ENCODE measurements at places on chromosomes 1 and 21.

GRCh38 chr1:22457345-22457744 is 5.7 kb downstream of the ZBTB40 start:
- no peak for DNase-seq

DNA sequence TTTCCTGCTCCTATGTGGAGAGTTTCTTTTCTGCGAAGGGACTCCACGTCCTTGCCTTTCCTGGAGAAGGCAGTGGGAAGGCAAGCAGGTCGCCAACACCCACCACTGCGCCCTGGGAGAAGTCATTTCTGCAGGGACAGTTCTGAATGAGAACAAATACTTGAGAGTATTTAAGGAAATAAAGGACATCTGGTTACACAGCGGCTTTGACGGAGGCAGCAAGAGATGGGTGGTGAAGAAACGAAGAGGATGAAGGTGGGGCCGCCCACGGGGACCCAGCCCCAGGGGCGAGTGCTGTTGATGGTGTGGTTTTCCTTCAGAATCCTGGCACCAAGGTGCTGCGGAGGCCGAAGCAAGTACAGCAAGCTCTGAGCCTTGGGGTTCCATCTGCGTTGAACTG is 75.5 kb downstream of the PSMG1 start:
- no peak for DNase-seq

GRCh38 chr1:173431304-173432045 is 45.7 kb upstream of the PRDX6 start:
- DNase-seq, result peak; percentile 88

DNA sequence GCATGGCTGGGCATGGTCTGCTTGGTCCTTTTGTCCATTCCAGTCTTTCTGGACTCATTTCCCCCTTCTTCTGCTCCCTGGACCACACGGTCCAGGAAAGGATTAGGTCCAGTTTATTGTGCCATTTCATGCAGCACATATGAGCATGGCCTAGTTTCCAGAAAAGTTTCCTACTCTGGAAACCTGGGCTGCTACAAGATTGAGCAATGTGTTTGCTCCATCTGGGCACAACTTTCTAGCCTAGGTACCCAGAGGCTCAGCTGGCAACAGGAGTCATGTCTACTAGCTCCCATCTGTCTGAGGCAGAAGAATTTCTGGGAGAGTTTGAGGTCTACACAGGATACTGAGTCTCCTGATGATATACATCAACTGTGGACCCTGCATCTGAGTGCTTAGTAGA is 14.8 kb downstream of the FMOD start:
- no peak for DNase-seq

DNA sequence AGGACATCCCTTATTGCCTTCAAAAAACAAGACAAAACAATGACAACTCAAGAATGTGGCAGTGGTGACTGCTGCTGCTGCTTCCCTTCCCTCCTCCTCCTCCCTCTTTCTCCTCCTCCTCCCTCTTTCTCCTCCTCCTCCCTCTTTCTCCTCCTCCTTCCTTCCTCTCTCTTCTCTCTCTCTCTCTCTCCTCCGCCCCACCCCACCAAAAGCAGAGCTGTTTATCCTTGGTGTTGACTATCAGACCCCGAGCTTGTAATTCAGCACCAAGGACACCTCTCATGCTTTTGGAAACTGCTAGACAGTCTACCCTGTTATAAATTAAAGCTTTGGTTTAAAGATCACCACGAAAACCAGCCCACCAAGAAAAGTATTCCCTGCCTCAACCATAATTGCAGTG is 72.4 kb upstream of the IFNAR2 start:
- no peak for DNase-seq

GRCh38 chr1:119747451-119747850 is 21.3 kb downstream of the HMGCS2 start:
- no peak for DNase-seq

DNA sequence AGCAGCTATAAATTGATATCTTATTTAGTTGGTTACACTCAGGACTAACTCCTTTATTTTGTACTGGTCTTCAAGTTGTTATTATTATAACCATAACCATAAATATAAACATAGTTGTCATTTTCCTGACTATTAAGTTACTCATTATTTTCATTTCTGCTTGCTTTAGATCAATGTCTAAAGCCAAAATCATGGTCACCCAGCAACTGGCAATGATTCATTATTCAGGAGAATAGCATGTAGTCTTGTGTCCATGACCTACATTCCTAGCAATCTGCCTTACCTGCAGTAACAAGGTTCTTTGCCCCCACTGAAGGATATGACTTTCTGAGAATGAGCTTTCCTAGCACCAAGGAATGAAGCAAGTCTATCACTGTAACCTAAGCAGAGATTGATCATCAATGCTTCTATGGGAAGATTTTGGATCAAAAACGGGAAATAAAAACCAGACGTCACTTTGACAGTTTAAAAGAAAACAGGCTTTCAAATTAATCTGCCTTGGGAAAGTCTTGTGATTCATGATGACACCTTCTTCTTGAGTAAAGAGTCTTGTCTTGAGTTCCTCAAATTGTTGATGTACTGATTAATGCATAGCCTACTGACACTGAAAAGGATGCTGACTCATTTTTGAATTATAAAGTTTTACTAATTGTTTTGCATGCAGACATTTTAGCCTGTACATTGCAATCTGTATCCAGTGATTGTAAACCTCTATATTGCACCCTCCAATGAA is 203.3 kb upstream of the IVNS1ABP start:
- no peak for DNase-seq

DNA sequence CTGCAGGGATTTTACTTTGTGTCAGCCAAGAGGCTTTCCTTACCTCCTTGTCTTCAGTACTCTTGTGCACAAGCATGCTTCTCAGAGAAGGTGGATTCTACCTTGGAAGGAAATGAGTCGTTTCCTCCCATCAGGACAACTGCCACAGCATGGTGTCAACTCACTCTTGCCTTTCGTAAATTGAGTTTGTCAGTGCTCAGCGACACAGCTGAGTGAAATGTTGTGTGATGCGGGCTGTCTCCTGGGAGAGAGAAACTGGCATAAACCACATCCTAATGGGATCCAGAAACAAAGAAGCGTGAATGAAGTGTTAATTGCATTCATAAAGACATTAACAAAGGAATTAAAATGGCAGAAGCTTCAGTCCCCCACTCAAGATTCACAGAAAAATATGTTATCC is 51.5 kb upstream of the SLC22A15 start:
- no peak for DNase-seq

- DNase-seq, result peak; percentile 38
Measured at GRCh38 chr1:220528679-220529501, 954 bp downstream of the MARK1 start.

- DNase-seq, result no peak
Measured at GRCh38 chr1:15148004-15148403, 5.5 kb upstream of the TMEM51 start.

- no peak for DNase-seq
Measured at GRCh38 chr1:82160036-82160435, 359.3 kb downstream of the ADGRL2 start.

- DNase-seq, result no peak
Measured at GRCh38 chr1:39214998-39215873, 10.7 kb downstream of the MACF1 start.

DNA sequence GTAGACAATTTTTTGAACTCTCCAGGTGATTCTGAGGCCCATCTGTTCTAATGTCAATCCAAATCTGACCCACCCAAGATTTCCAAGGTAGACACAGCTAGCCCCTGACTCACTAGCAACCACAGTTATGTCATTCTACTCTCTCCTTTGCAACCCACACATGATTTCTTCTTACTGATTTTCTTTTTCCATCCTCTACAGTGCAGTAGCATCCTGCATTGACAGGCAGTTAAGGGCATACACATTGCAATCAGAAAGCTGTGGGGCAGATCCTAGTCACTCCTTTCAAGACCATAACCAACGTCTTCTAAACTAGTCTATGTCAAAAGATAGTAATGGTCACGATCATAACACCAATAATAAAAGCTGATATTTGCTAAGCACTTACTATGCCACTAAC is 54.2 kb downstream of the JAK1 start:
- no peak for DNase-seq

DNA sequence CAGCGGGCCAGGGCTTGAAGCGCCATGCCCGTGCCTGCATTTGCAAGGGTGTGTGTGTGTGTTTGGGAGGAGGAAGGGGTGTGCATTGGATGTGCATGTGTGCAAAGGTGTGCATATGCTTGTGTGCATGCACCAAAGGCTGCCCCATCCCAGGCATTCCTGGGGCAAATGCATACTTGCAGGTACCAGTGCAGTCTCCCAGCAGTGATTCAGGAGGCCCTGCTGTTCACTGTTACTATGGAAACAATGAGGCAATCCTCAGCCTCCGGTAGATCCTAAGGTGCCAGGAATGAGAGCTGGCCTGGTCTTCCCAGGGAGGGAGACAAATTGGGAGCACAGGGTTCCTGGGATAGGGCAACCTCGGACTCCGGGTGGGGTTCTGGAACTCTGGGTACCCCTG is 7.5 kb upstream of the FNDC5 start:
- DNase-seq, result no peak

DNA sequence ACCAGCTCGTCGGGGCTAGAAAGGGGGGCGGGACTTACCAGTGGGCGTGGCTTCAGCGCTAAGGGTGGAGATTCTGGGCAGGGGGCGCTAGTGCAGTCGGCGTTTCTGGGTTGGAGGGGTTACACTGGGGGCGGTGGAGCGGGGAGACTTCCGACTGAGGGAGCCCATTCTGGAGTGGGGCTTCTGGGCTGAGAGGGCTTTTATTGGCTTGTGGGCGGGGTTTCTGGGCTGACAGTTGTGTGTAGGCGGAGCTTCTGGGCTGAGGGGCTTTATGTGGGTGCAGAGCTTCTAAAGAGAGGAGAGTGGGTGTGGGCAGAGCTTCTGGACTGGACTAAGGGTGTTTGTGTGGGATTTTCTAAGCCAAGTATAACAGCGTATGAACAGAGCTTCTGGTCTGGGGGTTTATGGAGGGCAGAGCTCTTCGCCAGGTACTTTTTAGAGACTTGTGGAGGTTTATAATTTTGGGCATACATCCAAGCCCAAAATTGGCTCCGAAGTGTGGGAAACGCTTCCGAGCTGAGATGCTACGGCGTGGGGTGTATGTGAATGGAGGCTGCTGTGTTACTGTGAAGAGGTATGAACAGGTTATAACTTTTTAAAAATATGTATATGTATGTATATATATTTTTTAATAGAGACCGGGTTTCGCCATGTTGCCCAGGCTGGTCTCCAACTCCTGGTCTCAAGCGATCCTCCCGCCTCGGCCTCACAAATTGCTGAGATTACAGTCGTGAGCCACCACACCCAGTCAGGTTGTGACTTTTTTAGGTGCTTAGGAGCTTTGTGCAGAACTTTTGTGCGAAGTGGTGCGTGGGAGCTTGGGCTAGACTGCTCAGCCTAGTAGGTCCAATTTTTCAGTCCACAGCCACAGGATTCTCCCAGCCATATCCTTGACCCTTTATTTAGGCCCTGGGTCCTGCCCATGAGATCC is 825 bp downstream of the TMEM39B start:
- peak; percentile 92 for DNase-seq

DNA sequence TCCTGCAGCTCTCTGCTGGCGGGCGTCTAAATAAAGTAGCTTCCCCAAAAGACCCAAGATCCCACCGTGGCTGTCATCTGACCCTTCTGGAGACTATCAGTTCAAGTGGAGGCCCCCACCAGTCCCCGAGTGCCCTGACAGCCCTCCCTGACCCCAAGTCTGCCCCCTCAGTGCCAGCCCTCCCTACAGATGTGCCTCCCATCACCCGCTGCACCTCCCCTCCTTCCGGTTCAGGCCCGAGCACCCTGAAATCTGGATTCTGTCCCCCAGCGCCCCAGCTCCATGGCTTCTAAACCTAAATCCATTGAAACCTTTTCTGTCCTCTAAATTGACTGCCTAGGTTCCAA is 595 bp downstream of the IL10RB start:
- DNase-seq, result no peak

DNA sequence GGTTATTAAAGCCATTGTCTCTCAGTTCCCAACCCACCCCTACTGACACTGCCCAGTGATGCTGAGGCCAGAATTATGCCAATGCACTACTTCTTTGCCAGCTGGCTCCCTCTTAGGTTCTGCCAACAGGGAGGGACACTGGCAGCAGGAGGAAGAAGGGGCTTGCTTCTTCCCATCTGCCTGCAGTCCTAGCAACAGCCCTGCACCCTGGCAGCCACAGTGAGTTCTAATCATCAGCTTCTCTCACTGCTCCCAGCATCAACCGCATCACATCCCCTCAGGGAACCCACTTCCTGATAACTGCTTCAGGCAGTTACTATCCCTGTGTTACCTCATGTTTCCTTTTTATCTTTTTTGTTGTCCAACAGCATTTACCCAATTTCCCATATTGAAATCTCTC is 86.2 kb downstream of the UBR4 start:
- DNase-seq, result no peak

DNA sequence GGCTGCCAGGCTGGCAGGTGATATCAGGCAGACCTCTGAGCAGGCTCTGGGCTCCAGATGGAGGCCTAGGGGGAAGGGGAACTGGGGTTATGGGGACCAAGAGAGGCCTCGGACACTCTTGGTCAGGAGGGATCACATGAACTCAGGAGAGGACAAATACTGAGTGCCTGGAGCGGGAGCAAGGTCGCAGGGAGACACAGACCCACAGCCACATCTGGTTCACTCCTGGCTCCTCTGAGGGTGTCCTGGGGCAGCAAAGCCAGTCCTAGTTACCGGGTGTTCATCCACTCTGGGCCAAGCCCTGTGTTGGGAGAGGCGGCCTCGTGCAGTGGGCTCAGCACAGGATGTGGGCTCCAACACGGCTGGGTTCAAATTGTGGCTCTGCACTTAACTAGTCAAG is 239.0 kb downstream of the PTPRU start:
- no peak for DNase-seq
